ENCODE measurements at places on chromosomes 1 and 21. TPM values are rescaled to one million over a fixed set of nuclear protein-coding genes. Genes with fewer than 3 reads are reported as not detected.

CAMK1G gene
- 5.2 TPM for polyA plus RNA-seq

RGS16 gene
- 0.96 TPM for polyA plus RNA-seq

NFASC gene
- 34.4 TPM for polyA plus RNA-seq

MATN1 gene
- 0.23 TPM for polyA plus RNA-seq

LDLRAD1 gene
- not detected for polyA plus RNA-seq

EXOC8 gene
- 13.2 TPM for polyA plus RNA-seq

PAPPA2 gene
- 88.4 TPM for polyA plus RNA-seq

FAM72B gene
- polyA plus RNA-seq: 6.0 TPM

SOD1 gene
- polyA plus RNA-seq: 229 TPM

DRAXIN gene
- 1.1 TPM for polyA plus RNA-seq

DNA sequence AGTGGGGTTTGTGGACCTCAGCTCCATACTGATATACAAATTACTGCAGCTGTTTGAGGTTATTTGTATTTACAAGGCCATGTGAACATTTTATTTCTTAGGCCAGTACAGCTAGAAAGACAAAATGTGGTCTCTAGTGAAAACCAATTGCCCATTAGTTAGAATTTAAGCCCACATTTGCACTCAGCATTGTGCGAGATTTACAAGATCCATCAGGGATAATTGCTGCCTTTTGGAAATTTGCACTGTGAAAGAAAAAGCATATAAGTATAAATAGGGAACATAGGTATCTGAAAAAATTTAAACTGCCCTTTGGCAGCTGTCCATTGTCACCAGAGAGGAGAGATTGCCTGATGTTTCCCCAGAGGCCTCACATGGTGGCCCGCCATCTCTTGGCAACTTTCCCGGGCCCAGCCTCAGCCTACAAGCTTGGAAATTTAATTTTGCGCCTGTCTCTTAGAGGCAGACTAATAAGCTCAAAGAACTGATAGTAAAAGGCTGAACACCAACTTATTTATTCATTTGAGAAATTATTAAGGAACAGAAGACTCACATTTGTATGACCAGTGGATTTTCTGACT is 120.7 kb downstream of the MAP3K21 start:
- no peak for DNase-seq

- DNase-seq: no peak
Measured at GRCh38 chr1:243351337-243351736, 95.5 kb downstream of the SDCCAG8 start.

DNA sequence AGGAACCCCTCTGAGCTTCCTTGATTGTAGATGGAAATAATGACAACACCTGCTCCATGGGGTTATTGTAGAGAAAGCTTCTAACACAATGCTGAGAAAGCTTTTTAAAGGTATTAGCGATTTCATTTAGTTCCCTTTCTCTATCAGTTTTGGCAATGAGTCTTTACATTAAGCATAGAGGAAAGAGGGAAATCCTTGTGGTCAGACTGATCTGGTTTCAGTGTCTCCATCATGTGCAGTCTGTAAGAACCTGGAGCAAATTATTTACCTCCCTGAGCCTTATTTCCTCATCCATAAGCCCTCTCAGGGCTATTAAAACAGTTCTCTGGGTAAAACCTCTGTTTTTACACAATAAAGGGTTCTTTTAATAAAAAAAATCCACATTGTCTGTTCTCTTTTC is 87.5 kb downstream of the FGGY start:
- no peak for DNase-seq

DNA sequence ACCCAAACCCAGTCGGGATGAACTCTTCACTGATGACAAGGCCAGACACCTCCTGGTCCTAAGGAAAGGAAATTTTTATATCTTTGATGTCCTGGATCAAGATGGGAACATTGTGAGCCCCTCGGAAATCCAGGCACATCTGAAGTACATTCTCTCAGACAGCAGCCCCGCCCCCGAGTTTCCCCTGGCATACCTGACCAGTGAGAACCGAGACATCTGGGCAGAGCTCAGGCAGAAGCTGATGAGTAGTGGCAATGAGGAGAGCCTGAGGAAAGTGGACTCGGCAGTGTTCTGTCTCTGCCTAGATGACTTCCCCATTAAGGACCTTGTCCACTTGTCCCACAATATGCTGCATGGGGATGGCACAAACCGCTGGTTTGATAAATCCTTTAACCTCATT is 10.1 kb downstream of the CZIB start:
- no peak for DNase-seq

DNA sequence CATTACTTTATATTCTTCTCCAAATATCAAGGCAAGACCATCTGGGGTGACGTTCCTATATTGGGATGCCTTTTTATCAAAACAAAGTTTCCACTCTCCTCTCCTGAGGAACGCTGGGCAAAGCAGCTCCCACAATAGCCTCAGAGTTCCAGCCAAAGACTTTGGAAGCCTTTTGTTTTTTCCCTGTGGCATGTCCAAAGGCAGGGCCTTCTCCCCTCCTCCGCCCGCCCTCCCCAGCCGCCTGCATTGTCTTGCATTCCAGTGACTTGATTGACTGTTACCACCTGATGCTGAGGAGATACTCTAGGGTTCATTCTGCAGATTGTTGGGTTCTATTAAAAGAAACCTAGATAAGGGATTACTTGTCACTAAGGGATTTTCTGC is 43.5 kb downstream of the PROX1 start:
- no peak for DNase-seq

- DNase-seq: no peak
Measured at GRCh38 chr1:38758820-38759219, 100.8 kb downstream of the RRAGC start.

DNA sequence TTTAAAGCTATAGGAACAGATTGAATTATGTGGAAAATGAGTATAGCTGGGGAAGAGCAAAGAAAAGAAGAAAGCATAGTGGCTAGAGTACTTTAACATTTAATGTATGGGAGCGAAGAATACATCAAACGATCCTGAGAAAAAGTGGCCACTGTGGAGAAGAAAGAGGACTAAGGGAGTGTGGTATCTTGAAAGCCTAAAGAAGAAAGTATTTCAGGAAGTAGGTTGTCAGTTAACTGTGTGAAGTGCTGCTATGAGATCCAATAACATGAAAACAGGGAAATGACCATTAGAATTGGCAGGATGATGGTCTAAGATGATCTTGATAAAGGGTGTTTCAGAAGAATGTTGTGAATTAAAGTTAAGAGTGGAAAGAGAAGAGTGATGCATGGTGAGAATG is 219.6 kb upstream of the BEND5 start:
- DNase-seq: no peak

GRCh38 chr1:235767795-235768194 is 98.9 kb downstream of the LYST start:
- no peak for DNase-seq

DNA sequence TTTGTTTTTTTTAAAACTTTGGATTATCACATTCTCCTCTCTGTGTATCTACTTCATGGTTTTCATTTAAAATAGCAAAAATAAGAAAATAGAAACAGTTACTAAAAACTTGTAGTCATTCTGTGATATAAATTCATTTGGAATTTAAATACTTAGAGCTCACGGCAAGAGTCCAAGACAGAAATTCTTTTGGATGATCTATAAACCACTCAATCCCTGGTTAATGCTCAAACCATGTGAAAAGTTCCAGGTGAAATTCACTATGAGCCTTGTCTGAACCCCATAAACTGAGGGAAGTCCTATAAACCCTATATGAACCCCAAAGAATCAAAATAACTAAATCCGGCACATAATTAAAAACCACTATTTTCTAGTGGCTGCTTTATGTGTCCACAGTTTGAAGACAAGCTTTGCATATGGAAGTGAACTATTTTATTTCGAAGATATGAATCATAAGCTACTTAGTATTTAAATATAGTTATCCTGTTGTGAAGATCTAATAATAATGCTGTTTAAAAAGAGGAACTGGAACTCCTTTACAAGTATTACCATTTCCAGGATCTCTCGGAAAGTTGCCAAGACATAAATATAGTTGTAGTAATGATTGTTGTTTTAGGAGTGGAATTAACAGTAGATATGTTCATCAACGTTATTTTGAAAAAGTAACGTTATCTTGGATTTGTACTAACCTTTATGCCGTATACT is 163.5 kb downstream of the NFIA start:
- no peak for DNase-seq

GRCh38 chr1:38436749-38437148 is 390.2 kb upstream of the POU3F1 start:
- no peak for DNase-seq

DNA sequence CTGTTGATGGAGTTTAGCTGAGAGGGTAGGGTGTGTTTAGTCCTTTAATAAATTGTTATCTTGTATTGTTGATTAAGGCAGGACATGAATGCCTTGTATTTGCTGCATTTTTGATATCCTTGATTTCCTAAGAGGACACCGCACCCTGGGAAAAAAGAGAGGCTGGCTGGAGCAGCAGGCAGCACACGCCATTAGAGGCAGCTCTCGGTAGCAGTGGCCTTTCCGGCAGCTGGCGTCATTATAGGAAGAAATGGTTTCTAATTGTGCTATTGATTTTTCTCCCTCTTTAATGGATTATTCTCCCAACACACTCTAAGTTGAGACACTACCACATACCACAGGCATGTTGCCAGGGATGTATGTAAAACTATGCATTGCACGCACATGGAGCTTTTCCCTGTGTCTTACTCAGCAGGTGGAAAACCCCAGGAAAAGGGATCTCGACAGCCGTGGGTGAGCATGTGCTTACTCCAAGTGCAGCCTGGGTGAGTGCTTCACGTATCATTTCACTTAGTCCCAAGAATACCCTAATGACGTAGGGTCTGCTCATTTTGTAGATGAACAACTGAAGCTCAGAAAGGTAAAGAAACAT is 440.4 kb upstream of the RUNX1 start:
- DNase-seq: no peak

- no peak for DNase-seq
Measured at GRCh38 chr1:4362314-4363044, 291.9 kb upstream of the AJAP1 start.

DNA sequence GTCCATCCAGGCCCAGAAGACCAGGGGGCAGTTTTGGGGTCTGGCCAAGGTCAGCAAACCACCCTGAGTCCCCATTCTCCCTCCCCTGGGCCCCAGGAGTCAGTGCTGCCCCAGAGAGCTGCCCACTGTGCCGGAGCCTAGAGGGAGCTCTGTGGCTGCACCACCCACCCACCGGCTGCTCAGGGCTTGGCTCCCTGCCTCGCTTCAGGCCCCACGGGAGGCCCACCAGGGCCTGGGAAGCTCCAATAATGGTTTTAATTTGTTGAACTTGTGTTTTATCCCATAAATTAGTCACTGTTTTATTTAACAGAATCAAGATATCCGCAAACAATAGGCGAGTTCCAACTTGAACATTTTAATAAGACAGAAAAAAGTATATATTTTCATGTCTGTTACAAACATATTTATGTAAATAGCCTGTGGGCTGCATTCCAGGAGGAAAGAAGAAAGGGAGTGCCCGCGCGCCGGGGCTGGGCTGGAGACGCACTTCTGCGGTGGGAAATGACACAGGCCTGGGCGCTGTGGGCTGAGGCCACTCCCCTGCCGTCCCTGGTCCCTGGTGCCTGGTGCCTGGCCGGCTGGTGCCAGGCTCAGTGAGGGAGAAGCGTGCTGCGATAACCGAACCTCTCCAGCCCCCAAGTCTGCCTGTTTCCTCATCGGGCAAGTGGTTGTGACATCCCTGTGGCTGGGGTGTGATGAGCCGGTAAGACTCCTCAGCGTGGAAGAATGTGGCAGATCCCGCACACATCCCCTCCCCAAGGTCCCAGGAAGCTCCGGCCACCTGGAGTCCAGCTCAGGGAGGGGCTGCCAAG is 160.5 kb downstream of the PEX14 start:
- no peak for DNase-seq

GRCh38 chr1:242128951-242129502 is 130.1 kb upstream of the MAP1LC3C start:
- peak; percentile 19 for DNase-seq

- DNase-seq: no peak
Measured at GRCh38 chr1:173489149-173489600, 12.0 kb downstream of the PRDX6 start.

DNA sequence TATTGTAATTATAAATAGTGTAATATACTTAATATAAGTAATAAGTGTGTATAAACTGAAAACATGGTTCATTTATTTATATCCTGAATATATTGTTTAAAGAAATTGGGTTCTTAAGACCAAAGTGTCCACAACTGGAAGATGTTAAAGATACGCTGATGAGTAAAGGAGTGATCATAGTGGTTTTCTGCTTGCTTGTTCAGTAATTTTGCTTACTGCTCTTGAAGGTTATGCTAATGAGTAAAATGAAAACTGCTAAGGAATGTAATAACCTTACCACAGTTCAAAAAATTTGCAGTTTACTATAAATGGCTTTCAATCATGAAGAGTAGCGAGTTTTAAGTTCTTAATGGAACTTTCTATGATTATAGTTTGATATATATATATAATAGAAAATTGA is 22.0 kb downstream of the DONSON start:
- no peak for DNase-seq

- no peak for DNase-seq
Measured at GRCh38 chr1:231844986-231845502, 218.5 kb downstream of the DISC1 start.

All from left kidney (tissue), 8 donors.